Activated CD8-positive, alpha-beta memory T cell treated with anti-CD3 and anti-CD28 coated beads, Interleukin-2, amount 10 ng/mL, durations not matched to agents 7 days and 5 days (primary cell): ENCODE measurements at places on chromosomes 6 and 20. TPM values are rescaled to one million over a fixed set of nuclear protein-coding genes. Genes with fewer than 3 reads are reported as not detected.

The BCKDHB gene
- 16.8 TPM for total RNA-seq

The PI3 gene
- total RNA-seq: not detected

The PNPLA1 gene
- total RNA-seq: not detected

The CGAS gene
- total RNA-seq: 58.9 TPM

The GPSM3 gene
- 171 TPM for total RNA-seq

DNA sequence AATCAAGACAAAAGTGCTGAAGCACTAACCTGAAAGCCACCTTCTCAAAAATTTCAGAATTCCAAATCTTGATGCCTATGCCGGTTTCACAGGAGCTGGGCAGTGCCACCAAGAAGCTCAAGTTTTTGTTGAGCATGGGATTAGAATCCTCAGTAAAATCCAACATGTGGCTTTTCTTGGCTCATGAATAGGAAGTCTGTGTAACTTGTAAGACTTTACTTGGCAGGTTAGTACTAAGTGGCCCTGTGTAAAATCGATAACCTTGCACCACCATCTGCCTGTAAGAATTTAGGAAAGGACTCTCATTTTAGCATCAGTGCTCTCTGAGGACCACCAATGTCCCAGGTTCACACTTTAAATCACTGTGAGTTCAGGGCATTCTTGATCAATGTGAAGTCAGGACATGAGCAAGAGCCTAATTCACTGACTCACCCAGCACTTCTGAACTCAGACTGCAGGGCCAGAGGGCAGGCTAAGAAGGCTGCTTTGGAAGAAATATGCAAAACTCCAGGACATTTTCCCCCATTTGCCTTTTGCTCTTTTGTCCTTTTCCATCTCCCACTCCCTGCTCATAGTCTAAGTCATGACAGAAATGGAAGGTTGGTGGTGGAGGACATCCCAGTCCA lies 113.2 kb downstream of the EDN1 start:
- H3K27me3 ChIP-seq: peaks cover 2% of the 10 kb centered on the region
- no peak for DNase-seq
- H3K4me1 ChIP-seq: no peaks in the 10 kb centered on the region

DNA sequence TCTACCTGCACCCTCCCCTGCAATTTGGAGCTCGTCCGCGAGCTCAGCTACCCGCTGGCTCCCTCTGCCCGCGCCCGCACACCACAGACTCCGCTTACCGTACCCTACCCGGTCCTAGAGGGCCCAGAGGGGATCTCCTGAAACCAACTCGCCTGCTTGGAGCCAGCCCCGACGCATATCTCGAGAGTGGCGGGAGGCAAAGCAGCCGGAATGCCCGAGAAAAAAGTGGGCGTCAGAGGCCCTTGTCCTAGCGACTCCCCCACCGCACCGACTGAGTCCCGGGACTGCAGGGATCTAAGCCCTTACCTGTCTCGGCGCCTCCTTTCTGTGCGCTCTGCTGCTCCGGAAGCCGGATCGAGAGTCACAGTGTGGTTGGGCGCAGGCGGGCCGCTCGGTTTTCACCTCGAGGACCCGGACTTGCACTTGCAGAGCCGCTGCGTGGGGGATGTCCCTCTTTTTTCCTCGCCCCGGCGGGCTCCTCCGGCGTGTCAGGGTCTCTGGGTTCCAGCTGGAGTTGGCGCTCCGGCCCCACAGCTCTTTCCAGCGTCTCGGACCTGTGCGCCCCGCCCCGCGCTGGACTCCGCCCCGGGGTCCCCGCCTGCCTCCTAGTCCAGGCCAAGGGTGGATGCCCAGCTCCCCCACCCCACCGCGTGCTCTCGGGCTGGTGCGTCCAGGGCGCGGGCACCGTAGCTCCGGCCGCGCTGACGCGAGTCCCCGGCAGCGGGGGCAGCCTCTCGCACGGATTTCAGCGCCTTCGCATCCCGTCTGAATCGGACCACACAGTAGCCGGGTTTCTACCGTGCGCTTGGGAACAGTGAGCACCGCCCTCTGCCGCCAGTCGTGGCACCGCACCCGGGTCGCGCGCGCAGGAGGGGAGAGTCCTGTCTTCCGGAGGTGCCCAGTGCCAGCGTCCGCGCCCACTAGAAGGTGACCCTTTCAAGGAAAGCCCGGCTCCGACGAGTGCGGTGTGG lies at the start of gene PROKR2:
Gene PROKR2 (minus strand): TSS at position 767 of the 971 bp plus-strand sequence. CDS start 2,585 bp downstream, outside the sequence.
- H3K27ac ChIP-seq: no peak within 1 kb of the TSS
- no peaks in the 10 kb centered on the region for H3K36me3 ChIP-seq
- peaks cover 3% of the 10 kb centered on the region for H3K4me1 ChIP-seq
- no peak for DNase-seq

GRCh38 chr6:9532621-9533557 lies 882.0 kb downstream of the TFAP2A start:
- no peak for DNase-seq
- H3K27me3 ChIP-seq: no peaks in the 10 kb centered on the region
- no peaks in the 10 kb centered on the region for H3K4me1 ChIP-seq
- H3K36me3 ChIP-seq: no peaks in the 10 kb centered on the region
- no peak overlapping the region for H3K27ac ChIP-seq

GRCh38 chr20:33651562-33652048 lies 10.5 kb upstream of the C20orf144 start:
- H3K4me3 ChIP-seq: no peak overlapping the region
- H3K4me1 ChIP-seq: peaks cover 48% of the 10 kb centered on the region
- DNase-seq: no peak

DNA sequence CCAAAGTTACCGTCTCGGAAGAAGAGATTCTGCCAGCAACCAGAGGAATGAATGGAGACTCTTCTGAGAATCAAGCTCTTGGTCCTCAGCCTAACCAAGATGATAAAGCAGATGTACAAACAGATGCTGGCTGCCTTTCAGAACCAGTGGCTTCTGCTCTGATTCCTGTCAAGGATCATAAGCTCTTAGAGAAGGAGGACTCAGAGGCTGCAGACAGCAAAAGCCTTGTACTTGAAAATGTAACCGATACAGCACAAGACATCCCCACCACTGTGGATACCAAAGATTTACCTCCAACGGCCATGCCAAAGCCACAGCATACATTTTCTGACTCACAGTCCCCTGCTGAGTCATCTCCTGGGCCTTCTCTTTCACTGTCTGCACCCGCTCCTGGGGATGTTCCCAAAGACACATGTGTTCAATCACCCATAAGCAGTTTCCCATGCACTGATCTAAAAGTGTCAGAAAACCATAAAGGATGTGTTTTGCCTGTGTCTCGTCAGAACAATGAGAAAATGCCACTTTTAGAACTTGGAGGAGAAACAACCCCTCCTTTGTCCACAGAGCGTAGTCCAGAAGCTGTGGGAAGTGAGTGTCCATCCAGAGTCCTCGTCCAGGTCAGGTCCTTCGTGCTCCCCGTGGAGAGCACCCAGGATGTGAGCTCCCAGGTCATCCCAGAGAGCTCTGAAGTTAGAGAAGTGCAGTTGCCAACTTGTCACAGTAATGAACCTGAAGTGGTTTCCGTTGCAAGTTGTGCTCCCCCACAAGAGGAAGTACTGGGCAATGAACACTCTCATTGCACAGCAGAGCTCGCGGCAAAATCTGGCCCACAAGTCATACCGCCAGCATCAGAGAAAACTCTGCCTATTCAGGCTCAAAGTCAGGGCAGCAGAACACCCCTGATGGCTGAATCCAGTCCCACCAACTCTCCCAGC lies 109.6 kb downstream of the RTN4IP1 start:
- peaks cover 55% of the 10 kb centered on the region for H3K4me1 ChIP-seq
- DNase-seq: peak; percentile 95
- no peaks in the 10 kb centered on the region for H3K27me3 ChIP-seq
- peak overlapping the region; percentile 83 for H3K4me3 ChIP-seq
- H3K36me3 ChIP-seq: peaks cover 43% of the 10 kb centered on the region

DNA sequence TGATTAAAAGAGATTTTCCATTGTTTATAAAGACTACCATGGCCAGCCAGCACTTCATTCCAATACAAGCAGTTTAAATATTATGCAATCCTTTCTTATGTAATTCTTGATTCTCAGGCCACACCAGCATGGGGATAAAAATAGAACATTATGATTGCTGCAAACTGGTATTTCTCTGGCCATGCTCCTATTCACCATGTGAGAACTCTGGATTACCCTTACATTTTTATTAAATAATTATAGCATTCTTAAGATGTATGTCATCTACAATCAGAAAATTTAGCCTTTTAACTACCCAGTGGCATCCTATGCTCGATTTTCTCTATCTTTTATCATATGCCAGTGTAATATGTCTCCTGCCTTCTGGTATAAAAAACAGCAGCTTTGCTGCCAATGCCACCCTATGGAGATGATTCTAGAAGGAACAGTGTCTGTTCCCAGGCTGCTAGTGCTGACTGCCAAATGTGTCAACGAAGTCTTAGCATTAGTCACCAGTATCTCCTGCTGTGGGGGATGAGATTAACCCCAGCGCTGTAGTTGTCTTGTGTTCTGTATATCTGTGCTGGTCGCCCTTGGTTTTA lies 501.4 kb downstream of the BCKDHB start:
- no peaks in the 10 kb centered on the region for H3K36me3 ChIP-seq

DNA sequence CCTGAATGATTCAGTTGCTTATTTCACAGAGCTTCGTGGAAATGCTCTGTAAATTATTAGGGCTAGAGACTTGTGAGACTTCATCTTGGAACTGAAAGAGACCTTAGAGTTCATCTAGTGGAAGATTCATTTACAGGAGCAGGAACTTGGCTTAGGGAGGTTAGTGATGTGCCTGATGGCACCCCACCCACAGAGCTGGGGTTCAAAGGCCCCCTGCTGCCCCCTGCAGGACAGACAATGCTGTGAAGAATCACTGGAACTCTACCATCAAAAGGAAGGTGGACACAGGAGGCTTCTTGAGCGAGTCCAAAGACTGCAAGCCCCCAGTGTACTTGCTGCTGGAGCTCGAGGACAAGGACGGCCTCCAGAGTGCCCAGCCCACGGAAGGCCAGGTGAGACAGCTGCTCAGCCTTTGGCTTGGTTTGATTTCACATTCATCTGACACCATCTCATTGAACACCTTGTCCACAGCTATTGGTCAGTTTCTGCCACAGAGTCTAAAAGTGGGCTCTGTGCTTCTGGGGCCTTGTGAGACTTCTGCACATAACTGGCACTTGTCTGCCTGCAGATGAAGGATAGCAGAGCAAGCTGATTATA lies 25.1 kb downstream of the MYBL2 start:
- H3K36me3 ChIP-seq: peaks cover 19% of the 10 kb centered on the region
- H3K27ac ChIP-seq: no peak overlapping the region
- DNase-seq: peak; percentile 71
- no peaks in the 10 kb centered on the region for H3K27me3 ChIP-seq
- no peak overlapping the region for H3K4me3 ChIP-seq

DNA sequence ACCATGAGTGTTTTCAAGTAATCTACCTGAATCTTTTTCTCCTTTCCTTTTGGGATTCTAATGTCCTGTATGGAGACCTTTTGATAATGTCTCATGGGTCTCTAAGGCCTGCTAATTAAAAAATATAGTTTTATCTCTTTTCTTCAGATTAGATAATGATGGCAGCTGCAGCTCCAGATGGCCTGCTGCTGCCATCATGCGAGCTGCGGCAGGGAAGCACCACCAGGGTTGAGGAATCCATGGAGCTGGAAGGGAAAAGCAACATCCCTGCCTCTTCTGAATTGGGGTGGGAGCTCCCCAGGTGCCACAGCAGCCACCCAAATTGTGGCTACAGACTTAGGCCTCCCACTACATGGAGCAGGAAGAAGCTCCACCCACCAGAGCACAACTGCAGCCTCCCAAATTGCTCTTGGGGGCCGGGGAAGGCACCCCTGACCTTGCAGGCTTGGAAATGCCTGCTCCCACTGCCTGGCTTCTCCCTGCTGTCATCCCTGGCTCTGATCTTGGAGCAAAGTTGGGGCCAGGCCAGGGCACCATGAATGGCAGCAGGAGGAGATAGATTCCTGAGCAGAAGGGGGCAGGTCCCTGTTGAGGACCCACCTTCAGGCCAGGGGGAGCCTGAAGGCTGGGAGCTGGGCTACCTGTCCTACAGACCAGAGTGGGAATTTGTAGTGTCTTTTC lies 189.6 kb upstream of the MAN1A1 start:
- no peak overlapping the region for H3K4me3 ChIP-seq
- no peak overlapping the region for H3K27ac ChIP-seq
- peaks cover 10% of the 10 kb centered on the region for H3K27me3 ChIP-seq
- no peak for DNase-seq
- peaks cover 7% of the 10 kb centered on the region for H3K4me1 ChIP-seq

GRCh38 chr20:3093861-3094361 lies 9.4 kb upstream of the AVP start:
- peaks cover 56% of the 10 kb centered on the region for H3K27me3 ChIP-seq
- H3K36me3 ChIP-seq: no peaks in the 10 kb centered on the region
- peaks cover 13% of the 10 kb centered on the region for H3K4me1 ChIP-seq
- H3K27ac ChIP-seq: no peak overlapping the region

DNA sequence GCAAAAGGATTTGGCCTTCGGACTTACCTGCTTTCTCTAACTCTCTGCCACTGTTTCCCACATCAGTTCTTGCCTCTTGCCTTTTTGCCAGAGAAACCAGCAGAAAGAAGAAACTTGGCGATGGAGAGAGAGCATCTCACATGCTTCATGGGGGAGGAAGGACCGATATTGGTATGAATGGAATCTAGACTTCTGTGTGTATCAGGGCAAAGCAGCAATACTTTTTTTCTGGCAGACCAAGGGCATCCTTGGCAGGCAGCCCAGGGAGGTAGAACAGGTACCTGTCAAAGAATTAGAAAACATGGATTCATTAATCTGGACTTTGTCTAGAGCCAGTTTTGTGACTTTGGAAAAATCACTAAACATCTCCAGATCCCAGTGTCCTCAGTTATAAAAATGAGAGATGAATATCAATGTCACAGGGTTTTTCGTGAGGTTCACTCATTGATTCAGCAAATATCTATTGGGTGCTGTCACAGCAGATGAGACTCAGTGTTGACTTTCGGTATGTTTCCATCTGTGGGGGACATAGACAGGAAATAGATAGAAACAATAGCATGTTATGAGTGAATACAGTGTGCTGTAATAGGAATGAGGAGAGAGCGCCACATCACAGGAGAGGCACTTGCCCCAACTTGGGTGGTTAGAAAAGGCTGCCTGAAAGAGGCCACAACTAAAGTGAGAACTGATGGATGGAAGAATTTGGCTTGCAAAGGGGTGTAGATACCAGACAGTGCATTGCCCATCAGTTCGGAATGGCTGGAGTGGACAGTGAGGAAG lies 114.1 kb downstream of the CD83 start:
- peaks cover 3% of the 10 kb centered on the region for H3K27me3 ChIP-seq
- no peak for DNase-seq
- peaks cover 2% of the 10 kb centered on the region for H3K36me3 ChIP-seq
- no peak overlapping the region for H3K27ac ChIP-seq
- no peak overlapping the region for H3K4me3 ChIP-seq

GRCh38 chr20:38889792-38890496 lies 36.3 kb upstream of the FAM83D start:
- no peak overlapping the region for H3K4me3 ChIP-seq
- H3K27me3 ChIP-seq: no peaks in the 10 kb centered on the region
- H3K27ac ChIP-seq: peak overlapping the region; percentile 67
- no peak for DNase-seq

DNA sequence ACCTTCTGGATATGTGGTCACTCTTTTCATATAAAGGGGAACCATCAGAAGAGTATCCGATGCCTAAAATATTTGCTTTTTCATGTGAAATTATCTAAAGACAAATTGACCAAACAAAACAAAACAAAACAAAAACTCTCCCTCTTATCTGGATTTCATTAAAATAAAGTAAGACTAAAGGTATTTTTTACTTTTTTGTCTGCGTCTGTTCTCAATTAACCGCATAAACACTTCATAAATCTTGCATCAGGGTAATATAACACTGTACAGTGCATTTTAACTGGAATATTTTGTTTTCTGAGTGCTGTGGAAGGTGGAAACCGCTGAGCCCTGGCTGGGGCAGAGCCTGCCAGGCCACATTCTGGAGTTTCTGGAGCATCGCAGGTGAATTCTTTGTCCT lies 234.1 kb upstream of the ZFP64 start:
- DNase-seq: no peak
- no peak overlapping the region for H3K4me3 ChIP-seq
- H3K36me3 ChIP-seq: peaks cover 1% of the 10 kb centered on the region
- H3K27me3 ChIP-seq: no peaks in the 10 kb centered on the region
